Left lung (tissue), 14 donors: ENCODE measurements at places on chromosomes 1 and 21. TPM values are rescaled to one million over a fixed set of nuclear protein-coding genes. Genes with fewer than 3 reads are reported as not detected.

GRCh38 chr1:67314696-67315095, 7.0 kb downstream of the IL12RB2 start:
- H3K27me3 ChIP-seq, result peaks cover 3% of the 10 kb centered on the region
- H3K36me3 ChIP-seq, result no peaks in the 10 kb centered on the region
- no peaks in the 10 kb centered on the region for H3K4me1 ChIP-seq
- no peak overlapping the region for H3K4me3 ChIP-seq

- no peak overlapping the region for H3K27ac ChIP-seq
- H3K4me1 ChIP-seq, result peaks cover 11% of the 10 kb centered on the region
- no peaks in the 10 kb centered on the region for H3K27me3 ChIP-seq
- H3K36me3 ChIP-seq, result no peaks in the 10 kb centered on the region
- H3K4me3 ChIP-seq, result no peak overlapping the region
Measured at GRCh38 chr1:40151457-40152079, 9.6 kb upstream of the RLF start.

DNA sequence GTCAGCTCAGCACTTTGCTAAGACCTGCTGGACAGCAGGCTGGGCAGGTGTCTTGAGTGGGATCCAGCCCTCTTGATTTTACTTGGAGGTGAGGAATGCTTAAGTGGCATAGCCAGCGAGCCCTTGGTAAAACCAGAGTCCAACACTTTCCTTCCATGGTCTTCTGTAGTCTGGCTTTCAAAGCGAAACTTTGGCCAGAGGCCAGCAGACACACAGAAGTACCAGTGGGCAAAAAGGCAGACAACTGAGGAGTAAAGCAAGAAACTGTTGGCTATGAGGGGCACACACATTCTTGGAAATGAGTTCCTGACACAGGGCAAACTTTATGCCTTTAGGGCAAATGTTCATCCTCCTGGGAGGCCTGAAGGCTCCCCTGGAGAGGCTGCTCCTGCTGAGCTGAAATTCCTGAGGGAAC, 281.0 kb upstream of the POU3F1 start:
- no peaks in the 10 kb centered on the region for H3K27me3 ChIP-seq
- no peak overlapping the region for H3K4me3 ChIP-seq
- H3K27ac ChIP-seq, result no peak overlapping the region
- H3K36me3 ChIP-seq, result no peaks in the 10 kb centered on the region

DNA sequence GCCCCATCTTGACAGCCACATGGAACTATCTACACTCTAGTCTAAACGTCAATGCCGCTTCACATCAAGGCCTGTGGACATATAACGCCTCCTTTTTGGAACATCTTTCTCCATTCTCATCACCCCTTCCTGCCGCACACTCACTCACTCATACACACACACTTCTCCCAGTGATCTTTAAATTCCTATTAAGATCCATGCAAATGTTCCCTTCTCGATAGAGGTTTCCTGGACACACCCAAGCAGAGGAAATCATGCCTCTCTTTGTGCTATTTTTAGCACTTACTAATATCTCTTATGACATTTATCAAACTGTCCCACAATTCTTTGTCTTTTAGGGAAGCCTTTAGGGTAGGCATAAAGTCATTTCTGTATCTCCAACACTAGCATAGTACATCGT, 28.2 kb upstream of the SLAMF9 start:
- H3K27me3 ChIP-seq, result peaks cover 13% of the 10 kb centered on the region
- no peaks in the 10 kb centered on the region for H3K36me3 ChIP-seq
- DNase-seq, result no peak
- no peak overlapping the region for H3K27ac ChIP-seq
- no peaks in the 10 kb centered on the region for H3K4me1 ChIP-seq

- no peaks in the 10 kb centered on the region for H3K4me1 ChIP-seq
- no peak overlapping the region for H3K4me3 ChIP-seq
- no peaks in the 10 kb centered on the region for H3K27me3 ChIP-seq
- no peak overlapping the region for H3K27ac ChIP-seq
- no peaks in the 10 kb centered on the region for H3K36me3 ChIP-seq
- no peak for DNase-seq
Measured at GRCh38 chr1:162753998-162754585, 36.4 kb upstream of the HSD17B7 start.

DNA sequence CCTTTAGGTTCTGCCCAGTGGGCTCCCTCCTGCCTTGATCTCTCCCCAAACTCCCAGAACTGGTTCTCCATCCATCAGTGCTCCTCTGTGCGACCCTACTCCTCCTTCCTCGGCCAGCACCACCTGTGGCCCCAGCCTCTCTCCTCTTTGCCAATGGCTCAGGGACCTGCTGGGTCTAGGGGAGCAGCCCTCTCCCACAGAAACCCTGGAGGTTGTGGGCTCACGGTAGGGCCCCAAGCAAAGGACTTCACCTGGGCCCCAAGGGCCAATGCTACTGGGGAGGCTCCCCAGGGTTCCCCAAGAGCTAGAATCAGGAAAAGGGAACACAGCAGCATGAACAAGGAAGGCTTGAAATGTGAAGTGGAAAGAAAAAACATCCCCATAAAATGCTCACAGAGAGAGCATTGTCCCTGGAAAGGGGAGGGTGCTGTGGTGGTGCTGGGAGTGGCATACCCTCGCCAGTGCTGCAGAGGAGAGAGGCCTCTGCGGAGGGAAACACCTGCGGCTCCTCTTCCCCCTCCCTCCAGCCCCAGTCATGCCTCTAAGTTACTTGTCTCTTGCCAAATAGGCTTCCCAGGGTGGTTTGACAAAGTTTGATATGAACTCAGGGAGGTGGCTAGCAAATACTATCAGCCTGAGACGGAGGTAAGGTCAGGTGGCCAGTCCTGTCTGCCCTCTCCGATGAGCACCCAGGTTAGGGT, 2.5 kb downstream of the TMEM63A start:
- H3K4me3 ChIP-seq, result peak overlapping the region; percentile 97
- H3K4me1 ChIP-seq, result peaks cover 20% of the 10 kb centered on the region
- no peaks in the 10 kb centered on the region for H3K36me3 ChIP-seq
- H3K27ac ChIP-seq, result no peak overlapping the region
- H3K27me3 ChIP-seq, result no peaks in the 10 kb centered on the region
- DNase-seq, result no peak

DNA sequence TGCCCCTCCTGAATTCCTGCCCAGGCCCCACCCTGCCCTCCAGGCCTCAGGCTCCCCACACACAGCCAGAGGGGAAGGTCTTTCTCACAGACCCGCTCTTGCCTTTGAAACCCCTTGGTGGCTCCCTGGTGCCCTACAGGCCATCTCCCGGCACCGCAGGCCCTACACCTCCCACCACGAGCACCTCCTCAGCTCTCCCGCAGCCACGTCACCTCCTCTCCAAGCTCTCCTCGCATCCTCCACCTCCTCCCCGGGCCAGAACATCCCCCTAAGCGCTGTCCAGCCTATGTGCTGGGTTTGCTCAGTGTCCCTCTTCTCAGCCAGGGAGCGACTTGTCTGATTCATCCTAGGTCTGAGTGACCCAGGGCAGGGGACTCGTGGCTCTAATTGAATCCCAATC, 66.4 kb downstream of the DMRTB1 start:
- no peaks in the 10 kb centered on the region for H3K4me1 ChIP-seq
- no peak overlapping the region for H3K27ac ChIP-seq
- no peak overlapping the region for H3K4me3 ChIP-seq
- no peak for DNase-seq
- no peaks in the 10 kb centered on the region for H3K36me3 ChIP-seq
- no peaks in the 10 kb centered on the region for H3K27me3 ChIP-seq

DNA sequence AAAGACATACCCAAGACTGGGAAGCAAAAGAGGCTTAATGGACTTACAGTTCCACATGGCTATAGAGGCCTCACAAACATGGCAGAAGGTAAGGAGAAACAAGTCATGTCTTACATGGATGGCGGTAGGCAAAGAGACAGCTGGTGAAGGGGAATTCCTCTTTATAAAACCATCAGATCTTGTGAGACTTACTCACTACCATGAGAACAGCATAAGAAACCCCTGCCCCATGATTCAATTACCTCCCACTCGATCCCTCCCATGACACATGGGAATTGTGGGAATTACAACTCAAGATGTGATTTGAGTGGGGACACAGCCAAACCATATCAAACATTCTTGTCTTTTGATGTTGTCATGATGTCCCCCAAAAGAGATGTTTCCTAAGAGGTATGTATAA, 103.3 kb downstream of the DUSP10 start:
- H3K4me1 ChIP-seq, result no peaks in the 10 kb centered on the region
- no peaks in the 10 kb centered on the region for H3K36me3 ChIP-seq
- no peak for DNase-seq
- H3K27me3 ChIP-seq, result no peaks in the 10 kb centered on the region

DNA sequence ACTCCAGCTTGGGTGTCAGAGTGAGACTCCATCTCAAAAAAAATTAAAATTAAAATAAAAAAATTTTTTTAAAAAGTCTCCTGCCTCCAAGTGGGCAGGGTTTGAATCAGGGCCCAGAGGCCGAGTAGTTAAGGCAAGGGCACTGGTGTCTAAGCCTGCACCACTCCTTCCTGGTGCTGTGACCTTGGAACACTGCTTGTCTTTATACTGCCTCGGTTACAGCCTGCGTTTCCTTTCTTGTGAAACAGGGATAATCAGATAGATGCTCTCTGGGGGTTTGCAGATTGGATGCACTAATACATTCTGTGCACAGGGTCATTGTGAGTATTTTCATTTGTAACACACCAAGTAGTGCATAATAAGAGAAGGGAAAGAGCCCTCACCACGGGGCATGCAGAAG, 58.4 kb upstream of the EFHD2 start:
- peaks cover 4% of the 10 kb centered on the region for H3K4me1 ChIP-seq
- no peak for DNase-seq
- H3K27me3 ChIP-seq, result no peaks in the 10 kb centered on the region
- no peaks in the 10 kb centered on the region for H3K36me3 ChIP-seq

DNA sequence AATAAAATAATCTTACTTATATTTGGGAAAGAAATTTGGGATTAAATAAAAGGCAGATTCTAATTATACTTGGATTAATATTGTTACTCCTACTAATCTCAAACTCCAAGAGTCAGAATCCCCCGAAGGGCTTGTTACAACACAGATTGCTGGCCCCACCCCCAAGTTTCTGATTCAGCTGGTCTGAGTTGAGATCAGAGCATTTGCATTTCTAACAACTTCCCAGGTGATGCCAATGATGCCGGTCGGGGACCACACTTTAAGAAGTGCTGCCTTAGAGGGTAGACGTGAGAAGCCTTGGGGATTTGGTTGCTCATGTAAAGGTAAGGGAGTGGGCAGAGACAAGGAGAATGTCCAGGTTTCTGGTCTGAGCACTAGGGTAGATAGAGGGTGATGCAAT, 47.2 kb downstream of the FMN2 start:
- no peak for DNase-seq
- H3K4me1 ChIP-seq, result no peaks in the 10 kb centered on the region
- H3K27me3 ChIP-seq, result no peaks in the 10 kb centered on the region
- H3K4me3 ChIP-seq, result no peak overlapping the region
- H3K27ac ChIP-seq, result no peak overlapping the region

- no peaks in the 10 kb centered on the region for H3K27me3 ChIP-seq
- no peak overlapping the region for H3K27ac ChIP-seq
- H3K4me1 ChIP-seq, result peaks cover 16% of the 10 kb centered on the region
Measured at GRCh38 chr1:96708482-96708881, 13.1 kb upstream of the PTBP2 start.

DNA sequence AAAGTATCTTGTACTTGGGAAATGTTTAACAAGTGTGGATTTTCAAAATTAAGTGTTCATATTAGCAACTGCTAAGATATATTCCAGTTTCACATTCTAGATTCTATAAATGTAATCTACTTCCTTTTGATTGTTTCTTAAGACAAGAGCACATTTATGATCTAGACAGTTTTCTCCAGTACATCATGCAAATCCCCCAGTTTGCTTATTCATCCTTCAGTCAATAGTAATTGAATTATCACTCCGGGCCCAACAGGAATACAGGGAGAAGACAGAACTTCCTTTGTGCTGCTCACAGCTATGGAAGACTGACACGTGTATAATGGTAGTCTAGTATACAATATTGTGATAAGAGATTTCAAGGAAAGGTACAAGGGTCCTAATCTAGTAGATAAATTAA, 14.5 kb downstream of the PLA2G4A start:
- no peaks in the 10 kb centered on the region for H3K27me3 ChIP-seq
- H3K4me1 ChIP-seq, result peaks cover 35% of the 10 kb centered on the region
- H3K36me3 ChIP-seq, result no peaks in the 10 kb centered on the region
- no peak overlapping the region for H3K27ac ChIP-seq

DNA sequence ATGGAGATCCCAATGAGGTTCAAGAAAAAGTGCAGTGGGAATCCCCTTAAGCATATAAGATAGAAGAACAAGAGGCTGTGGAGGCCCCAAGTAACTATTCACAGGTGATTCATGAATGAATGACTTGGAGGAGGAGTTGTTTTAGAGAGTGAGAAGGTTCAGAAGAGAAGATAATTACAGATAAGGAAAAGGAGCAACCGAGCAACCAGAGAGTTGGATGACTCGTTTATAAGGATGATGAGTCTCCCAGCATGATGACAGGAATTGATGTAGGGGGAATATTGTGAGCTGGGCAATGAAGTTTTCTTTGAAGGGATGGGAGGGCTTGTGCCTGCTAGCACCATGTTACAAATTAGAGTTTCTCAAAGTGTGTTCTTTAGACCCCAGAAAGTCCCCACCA, 9.8 kb downstream of the C8A start:
- DNase-seq, result no peak
- H3K4me1 ChIP-seq, result no peaks in the 10 kb centered on the region
- no peak overlapping the region for H3K4me3 ChIP-seq
- H3K27me3 ChIP-seq, result no peaks in the 10 kb centered on the region
- no peak overlapping the region for H3K27ac ChIP-seq

GRCh38 chr1:162019006-162019405, 4.7 kb downstream of the OLFML2B start:
- DNase-seq, result no peak
- H3K4me1 ChIP-seq, result peaks cover 40% of the 10 kb centered on the region

DNA sequence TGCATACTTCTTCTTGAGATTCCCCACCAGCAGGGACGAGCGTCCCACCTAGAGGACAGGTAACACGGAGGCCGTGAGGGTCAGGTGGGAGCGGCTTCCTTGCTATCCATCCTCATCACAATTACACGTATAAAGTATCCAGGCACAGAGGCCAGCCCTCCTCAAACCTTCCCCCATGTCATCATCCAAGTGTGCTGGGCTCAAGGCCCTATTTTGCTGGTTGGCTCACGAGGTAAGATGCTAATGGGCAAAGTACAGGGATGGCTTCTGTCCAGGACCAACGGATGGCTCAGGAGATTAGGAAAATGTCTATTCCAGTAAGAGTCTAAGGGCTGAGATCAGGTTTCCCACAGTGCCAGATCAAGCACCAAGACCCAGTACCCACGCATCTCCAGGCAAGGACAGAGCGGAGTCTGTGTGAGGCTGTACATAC, 11.5 kb upstream of the A3GALT2 start:
- peaks cover 43% of the 10 kb centered on the region for H3K4me1 ChIP-seq
- no peaks in the 10 kb centered on the region for H3K27me3 ChIP-seq
- H3K27ac ChIP-seq, result no peak overlapping the region
- DNase-seq, result no peak
- no peaks in the 10 kb centered on the region for H3K36me3 ChIP-seq
- H3K4me3 ChIP-seq, result no peak overlapping the region

GRCh38 chr1:221635305-221635704, 106.6 kb downstream of the DUSP10 start:
- H3K4me1 ChIP-seq, result no peaks in the 10 kb centered on the region
- H3K4me3 ChIP-seq, result no peak overlapping the region
- no peak for DNase-seq
- H3K27ac ChIP-seq, result no peak overlapping the region
- no peaks in the 10 kb centered on the region for H3K36me3 ChIP-seq

Gene SPATA46
- total RNA-seq, result not detected

Gene NPHS2
- total RNA-seq, result not detected

Gene F13B
- total RNA-seq, result not detected

Gene TSPEAR
- total RNA-seq, result 0.26 TPM

Gene HFM1
- total RNA-seq, result 0.73 TPM

Gene BMP8B
- 2.1 TPM for total RNA-seq

Gene UBE2G2
- total RNA-seq, result 90.9 TPM
